Stimulated activated CD4-positive, alpha-beta T cell treated with anti-CD3 and anti-CD28 coated beads, Interleukin-4, amount 100 ng/mL, for 1 hour (primary cell): ENCODE measurements at places on chromosomes 2 and 18.

DNA sequence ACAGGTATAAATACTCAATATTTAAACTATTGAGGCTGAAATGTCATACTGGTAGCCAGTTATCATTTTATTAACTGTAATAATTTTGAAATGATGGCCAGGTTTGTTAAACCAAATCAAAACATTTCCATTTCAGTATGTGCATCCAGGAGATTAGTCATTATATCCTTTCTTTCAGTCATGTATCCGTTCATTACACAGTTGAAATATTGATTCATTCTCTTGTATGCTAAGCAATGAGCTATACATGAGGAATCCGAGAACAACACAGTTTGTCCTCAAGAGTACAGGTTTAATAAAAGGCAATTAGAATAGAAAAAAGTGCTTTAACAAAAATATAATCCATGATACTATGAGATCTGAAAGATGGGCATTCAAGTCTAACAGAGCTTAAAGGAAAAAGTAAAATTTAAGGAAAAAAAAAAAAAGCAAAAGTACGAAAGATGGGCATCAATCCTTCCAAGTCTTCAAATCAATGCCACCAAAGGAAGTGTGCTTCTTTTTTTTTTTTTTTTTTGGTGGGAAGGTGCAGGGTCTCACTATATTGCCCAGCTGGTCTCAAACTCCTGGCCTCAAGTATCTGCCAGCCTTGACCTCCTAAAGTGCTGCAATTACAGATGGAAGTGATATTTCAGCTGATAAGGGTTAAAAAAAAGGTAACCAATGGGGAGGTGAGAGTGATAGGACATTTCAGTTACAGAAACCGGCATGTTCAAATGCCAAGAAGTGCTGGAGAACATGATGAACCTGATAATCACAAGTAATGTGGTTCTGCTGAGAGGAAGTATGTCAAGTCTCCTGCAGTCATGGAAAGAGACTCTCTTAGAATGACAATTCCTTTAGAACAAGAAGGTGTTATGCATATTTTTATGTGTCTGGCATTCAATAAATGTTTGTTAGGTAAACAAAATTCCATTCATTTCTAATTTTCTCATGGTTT, 35.8 kb downstream of the PUM2 start:
- DNase-seq: no peak

GRCh38 chr2:6770006-6770405, 95.7 kb downstream of the CMPK2 start:
- DNase-seq: no peak

DNA sequence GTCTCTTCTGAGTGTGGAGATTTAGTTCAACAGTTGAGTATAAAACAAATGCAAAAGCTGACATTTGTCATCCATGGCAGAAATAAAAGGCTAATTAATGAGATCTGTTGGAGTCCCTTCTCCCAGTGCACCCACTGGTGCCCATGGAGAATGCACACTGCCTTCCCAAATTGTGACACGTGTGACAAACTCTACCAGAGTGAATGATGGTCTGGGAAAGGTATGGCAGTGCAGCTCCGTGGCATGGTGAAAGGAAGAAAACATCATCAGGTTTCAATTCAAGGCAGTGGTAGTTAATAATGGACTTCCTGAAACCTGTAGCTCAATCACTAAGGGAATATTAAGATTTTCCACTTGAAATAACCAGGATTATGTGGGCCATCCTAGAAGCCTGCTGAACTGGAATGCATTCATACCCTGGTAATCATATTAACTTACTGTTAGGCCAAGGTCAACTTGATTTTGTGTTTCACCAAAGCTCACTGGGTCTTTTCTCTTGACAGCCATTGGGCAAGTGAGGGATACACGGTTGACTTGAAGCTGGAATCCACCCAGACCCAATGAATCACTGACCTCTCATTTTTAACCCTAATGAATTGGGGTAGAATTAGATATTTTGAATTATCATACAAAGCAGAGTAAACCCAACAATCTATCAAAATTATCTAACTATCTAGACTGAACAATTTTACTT, 167.6 kb downstream of the AFF3 start:
- DNase-seq: no peak

DNA sequence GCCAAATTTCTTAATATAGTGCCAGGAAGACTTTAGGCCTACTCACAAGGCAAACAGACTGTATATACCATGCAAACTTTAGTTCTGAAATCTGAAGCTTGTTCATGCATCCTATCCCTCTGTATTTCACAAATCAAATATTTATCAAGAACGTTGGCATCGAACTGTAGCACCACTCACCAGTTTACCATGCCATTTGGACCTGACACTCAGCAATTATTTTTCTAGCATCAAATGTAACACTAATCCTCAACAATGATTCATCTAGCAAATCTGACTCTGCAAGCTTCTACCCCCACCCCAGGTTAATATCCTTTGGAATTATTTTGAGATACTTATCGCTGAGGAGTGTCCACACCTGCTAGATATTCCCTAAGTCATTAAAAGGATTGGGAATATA, 1506.6 kb downstream of the LRP1B start:
- no peak for DNase-seq
